SJSA1 (cell line): ENCODE measurements at places on chromosomes 4 and X. TPM values are rescaled to one million over a fixed set of nuclear protein-coding genes. Genes with fewer than 3 reads are reported as not detected.
A peak's percentile ranks its signal among the peaks of the same experiment; 100 is the strongest.

Gene SPATA18
- 0.11 TPM in 1 of 2 replicates, not detected in the other for total RNA-seq

Gene EXOSC9
- total RNA-seq, result 93.3 and 134 TPM in 2 replicates

Gene SOX3
- total RNA-seq, result not detected in 2 replicates

Gene NLGN4X
- 0.53 and 1.2 TPM in 2 replicates for total RNA-seq

Gene IRAK1
- total RNA-seq, result 70.7 and 81.3 TPM in 2 replicates

Gene SPARCL1
- not detected in 2 replicates for total RNA-seq

Gene GPR119
- total RNA-seq, result not detected in 2 replicates

DNA sequence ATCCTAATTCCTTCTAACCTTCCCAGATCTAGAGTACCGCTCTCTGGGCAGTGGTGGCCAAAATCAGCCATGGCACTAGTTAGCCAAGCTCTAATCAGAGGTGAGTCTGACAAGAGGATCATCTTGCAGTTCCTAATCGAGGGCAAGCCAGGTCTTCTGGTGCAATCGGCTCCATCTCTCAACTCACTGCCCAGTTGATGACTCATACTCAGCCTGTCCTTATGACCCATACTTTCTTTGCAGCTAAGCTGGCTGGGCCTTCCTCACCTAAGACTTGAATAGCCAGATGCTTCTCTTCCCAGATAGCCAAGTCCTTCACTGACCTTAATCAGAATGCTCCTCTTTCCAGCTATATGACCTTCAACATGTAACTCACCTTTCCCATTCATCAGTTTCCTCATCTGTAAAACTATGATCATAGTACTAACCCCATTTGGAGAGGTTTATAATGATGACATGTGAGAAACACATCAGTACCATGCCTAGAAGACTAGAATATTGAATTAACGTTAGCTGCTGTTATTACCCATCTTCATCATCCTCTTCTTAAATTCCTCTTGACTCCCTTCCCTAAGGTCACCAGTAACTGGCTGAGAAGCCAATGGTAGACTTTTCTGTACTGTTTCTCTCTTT, 57.1 kb downstream of the RELL1 start:
- H3K4me3 ChIP-seq, result no peak overlapping the region
- no peaks in the 10 kb centered on the region for H3K27me3 ChIP-seq
- H3K36me3 ChIP-seq, result peaks cover 4% of the 10 kb centered on the region
- no peak overlapping the region for H3K27ac ChIP-seq

DNA sequence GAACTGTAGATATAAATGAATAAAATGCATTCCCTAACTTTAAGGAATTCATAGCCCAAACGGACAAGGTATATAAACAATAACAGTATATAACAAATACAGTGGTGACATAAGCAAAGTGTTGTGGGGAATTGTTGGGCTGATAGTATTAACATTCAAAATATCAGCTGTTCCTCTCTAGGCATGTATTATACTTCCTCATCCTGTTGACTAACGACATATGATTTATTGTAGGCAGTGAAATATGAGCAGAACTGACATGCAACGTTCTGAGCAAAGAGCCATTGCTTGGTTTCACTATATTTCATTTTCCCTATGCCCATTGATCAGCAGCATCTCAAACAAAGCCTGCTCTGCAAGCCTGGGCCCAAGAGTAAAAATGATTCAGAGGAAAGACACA, 143.9 kb downstream of the PTCHD1 start:
- no peak overlapping the region for H3K4me3 ChIP-seq
- H3K27ac ChIP-seq, result no peak overlapping the region
- H3K4me1 ChIP-seq, result no peaks in the 10 kb centered on the region
- no peaks in the 10 kb centered on the region for H3K36me3 ChIP-seq

DNA sequence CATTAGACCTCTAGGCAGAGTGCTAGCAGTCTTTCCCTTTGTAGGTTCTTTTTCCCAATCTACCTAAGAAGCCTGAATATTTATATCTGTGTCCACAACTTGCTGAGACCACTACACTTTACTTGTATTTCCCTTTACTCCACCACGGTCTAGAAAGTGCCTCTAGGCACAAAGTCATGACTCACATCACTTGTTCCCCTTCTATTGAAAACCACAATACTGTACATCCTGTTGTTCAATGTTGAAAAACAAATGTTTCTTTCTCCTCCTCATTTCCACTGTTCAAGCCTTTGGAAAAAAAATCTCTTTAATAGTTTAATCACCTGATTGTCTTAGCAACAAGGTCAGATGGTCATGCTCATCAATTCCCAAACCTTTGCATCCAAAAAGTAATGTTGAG, 326.7 kb downstream of the GUCY2F start:
- H3K4me1 ChIP-seq, result no peaks in the 10 kb centered on the region
- H3K27me3 ChIP-seq, result no peaks in the 10 kb centered on the region
- H3K27ac ChIP-seq, result no peak overlapping the region
- DNase-seq, result no peak
- H3K4me3 ChIP-seq, result no peak overlapping the region

DNA sequence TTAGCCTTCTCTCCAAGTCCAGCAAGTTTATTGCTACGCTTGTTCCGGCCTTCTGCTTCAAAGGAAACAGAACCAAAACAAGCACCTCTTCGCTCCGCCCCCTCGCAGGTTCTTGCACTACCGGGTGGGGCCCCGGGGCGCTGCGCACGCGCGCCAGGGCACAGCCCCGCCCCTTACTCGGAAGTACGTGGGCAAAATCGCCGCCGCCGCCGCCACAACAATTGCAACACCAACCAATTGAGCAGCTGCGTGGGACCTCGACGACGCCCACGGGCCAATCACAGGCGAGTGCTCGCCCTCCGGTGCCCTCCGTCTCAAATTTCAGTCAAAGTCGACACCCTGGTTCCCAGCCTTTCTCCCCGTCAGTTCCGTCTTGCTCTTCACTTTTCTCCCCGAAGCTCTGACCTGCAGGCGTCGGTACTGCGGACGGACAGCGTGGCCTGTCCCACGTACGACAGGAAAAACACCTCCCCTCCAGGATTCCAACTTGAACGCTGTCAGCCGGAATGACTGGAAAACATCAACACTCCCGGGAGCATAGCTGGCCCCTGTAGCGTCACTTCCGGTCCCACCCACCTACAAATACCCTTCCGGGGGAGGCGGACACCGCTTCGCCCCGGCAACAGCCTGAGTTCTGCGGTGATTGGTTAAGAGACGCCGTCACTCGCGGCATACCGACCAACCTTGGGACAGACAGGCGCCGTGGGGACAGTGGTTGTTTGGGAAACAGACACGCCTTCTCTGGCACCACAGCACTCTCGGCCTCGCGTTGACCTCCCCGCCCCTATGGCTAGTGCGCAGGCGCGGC, 624 bp upstream of the OTUD5 start:
- DNase-seq, result peak; percentile 96
- H3K4me3 ChIP-seq, result peak overlapping the region; percentile 57
- no peaks in the 10 kb centered on the region for H3K27me3 ChIP-seq
- peaks cover 5% of the 10 kb centered on the region for H3K4me1 ChIP-seq
- peak overlapping the region; percentile 98 for H3K27ac ChIP-seq

DNA sequence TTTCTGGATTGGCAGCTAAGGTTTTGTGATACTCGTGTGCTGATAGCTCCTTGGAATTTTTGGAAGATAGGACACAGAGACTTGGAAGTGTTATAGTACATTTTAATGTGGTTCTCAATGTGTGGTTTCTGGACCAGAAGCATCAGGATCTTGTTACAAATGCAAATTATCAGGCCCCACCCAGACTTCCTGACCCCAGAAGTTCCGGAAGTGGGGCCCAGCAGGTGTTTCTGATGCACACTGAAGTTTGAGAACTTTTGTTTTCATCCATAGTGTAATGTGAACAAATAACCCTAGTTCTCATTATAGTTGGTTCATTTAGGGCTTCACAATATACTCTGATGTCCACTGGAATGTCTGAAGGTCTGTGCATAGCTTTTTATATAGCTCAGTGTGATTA, 49.6 kb downstream of the LAMP2 start:
- no peaks in the 10 kb centered on the region for H3K36me3 ChIP-seq
- no peak overlapping the region for H3K4me3 ChIP-seq
- no peaks in the 10 kb centered on the region for H3K4me1 ChIP-seq
- no peak for DNase-seq
- no peaks in the 10 kb centered on the region for H3K27me3 ChIP-seq
- H3K27ac ChIP-seq, result no peak overlapping the region

- no peaks in the 10 kb centered on the region for H3K4me1 ChIP-seq
- no peak for DNase-seq
- H3K27ac ChIP-seq, result no peak overlapping the region
- no peaks in the 10 kb centered on the region for H3K27me3 ChIP-seq
Measured at GRCh38 chr4:148052448-148052847, 320.6 kb downstream of the ARHGAP10 start.

DNA sequence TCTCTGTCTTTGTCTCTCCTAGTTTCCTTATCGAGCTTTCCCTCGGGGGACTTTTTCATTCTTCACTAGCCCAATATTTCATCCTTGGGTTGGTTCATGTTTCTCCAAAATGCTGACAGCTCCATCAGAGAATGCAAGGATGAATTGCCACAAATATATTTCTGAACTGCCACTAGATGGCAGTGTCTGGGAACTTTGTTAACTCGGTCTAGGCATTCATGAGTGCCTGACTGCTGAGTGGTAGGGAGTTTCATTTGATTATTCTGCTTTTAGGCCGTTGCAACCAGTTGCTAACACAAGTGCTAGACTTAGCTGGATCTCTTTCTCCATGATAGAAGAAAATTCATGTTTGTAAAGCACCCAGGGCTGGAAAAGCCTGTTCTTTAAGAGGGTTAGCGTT, 73.5 kb upstream of the RAP2C start:
- H3K4me3 ChIP-seq, result no peak overlapping the region
- H3K4me1 ChIP-seq, result no peaks in the 10 kb centered on the region
- H3K27ac ChIP-seq, result no peak overlapping the region
- H3K27me3 ChIP-seq, result no peaks in the 10 kb centered on the region
- H3K36me3 ChIP-seq, result no peaks in the 10 kb centered on the region

- H3K4me3 ChIP-seq, result no peak overlapping the region
- DNase-seq, result peak; percentile 43
- H3K27ac ChIP-seq, result peak overlapping the region; percentile 77
- H3K36me3 ChIP-seq, result no peaks in the 10 kb centered on the region
- H3K27me3 ChIP-seq, result no peaks in the 10 kb centered on the region
Measured at GRCh38 chr4:78534286-78534955, 17.1 kb upstream of the ANXA3 start.

GRCh38 chrX:87397103-87397886, 120.3 kb upstream of the KLHL4 start:
- no peak overlapping the region for H3K4me3 ChIP-seq
- no peak overlapping the region for H3K27ac ChIP-seq
- no peak for DNase-seq
- no peaks in the 10 kb centered on the region for H3K4me1 ChIP-seq
- no peaks in the 10 kb centered on the region for H3K36me3 ChIP-seq
- no peaks in the 10 kb centered on the region for H3K27me3 ChIP-seq

GRCh38 chrX:139020801-139021200, 309.3 kb upstream of the FGF13 start:
- no peak for DNase-seq
- H3K27ac ChIP-seq, result no peak overlapping the region
- no peaks in the 10 kb centered on the region for H3K4me1 ChIP-seq
- H3K36me3 ChIP-seq, result no peaks in the 10 kb centered on the region

DNA sequence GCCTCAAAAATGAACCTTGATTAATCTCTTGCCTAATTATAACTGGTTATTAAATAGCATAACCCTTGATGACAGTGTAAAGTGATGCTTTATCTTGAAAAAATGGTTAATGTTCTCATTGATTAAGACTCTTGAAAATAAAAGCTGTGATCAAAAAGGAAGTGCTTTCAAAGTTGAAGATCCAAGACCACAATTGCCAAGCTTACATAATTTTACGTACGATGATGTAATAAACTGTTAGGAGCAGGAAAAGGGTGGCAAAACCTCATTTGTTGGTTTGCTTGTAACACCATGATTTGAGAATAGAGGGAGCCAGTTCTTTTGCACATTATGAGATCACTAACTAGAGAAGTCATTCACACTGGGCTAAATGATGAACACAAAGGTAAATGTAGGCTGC, 322.2 kb downstream of the ADGRL3 start:
- no peak for DNase-seq
- H3K4me3 ChIP-seq, result no peak overlapping the region
- no peaks in the 10 kb centered on the region for H3K27me3 ChIP-seq
- H3K36me3 ChIP-seq, result no peaks in the 10 kb centered on the region
- H3K27ac ChIP-seq, result no peak overlapping the region
- H3K4me1 ChIP-seq, result no peaks in the 10 kb centered on the region

DNA sequence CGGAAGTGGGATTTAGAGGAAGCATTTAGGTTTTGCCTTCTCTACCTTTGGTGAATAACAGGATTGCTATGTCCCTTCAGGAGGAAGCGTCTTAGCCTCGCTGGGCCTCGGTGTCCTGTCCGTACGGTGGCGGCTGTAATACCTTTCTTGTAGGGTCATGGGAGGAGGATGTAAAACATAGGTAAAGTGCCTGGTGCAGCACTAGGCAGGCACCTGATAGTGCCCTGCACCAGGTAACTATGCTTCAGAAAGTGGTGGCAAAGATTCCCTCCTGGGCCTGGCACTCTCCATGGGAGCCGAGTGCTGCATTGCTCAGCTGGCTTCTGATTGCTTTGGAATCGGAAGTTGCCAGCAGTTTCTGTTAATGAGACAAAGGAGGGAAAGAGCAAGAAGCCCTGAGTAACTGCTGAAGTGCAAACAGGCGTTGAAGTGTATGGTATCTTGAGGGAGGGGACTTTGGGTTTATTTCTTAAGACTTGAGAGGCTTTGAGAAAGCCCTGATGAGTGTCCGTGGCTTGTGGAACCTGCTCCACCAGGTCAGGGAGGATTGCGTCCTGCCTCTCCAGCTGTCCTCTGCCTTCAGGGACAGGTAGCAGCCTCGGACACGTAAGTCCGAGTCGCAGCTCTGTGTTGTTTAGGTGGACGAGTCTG, 45.8 kb downstream of the TBC1D14 start:
- H3K27ac ChIP-seq, result no peak overlapping the region
- no peak for DNase-seq
- H3K27me3 ChIP-seq, result no peaks in the 10 kb centered on the region
- H3K4me3 ChIP-seq, result no peak overlapping the region
- no peaks in the 10 kb centered on the region for H3K36me3 ChIP-seq
- no peaks in the 10 kb centered on the region for H3K4me1 ChIP-seq

DNA sequence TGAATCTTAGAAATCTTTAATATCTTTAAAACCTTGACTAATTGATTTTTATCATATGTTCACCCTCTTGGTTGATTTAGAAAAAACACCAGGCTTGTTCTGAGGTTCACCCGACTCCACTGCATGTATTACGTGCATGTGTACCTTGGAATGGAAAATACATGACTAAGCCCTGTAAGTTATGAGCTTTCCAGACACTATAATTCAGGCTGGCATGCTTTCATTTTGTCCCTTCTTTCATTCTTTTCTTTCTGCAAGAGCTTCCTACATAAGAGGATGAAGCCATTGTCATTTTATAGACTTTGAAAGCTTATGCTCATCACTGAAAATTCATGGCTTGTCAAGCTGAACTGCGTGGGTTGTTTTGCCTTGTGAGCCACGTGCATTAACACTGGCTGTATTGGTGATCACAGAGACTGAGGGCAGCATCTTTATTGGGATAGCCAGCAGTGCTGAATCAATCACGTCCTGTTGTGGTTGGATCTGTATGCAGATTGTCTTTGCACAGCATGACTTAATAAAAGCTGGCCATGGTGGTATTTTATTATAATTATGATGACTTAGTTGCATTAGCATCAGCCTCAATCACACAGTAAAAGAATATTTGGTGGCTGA, 141.9 kb downstream of the SLIT2 start:
- H3K4me1 ChIP-seq, result no peaks in the 10 kb centered on the region
- no peak for DNase-seq
- H3K4me3 ChIP-seq, result no peak overlapping the region
- H3K27ac ChIP-seq, result no peak overlapping the region
- H3K27me3 ChIP-seq, result no peaks in the 10 kb centered on the region; the same call in 1 of the 2 replicates

- no peaks in the 10 kb centered on the region; the same call in 1 of the 2 replicates for H3K4me1 ChIP-seq
- no peak for DNase-seq
- H3K4me3 ChIP-seq, result no peak overlapping the region
- no peaks in the 10 kb centered on the region for H3K27me3 ChIP-seq
- H3K27ac ChIP-seq, result no peak overlapping the region
Measured at GRCh38 chr4:40916880-40917279, 167.1 kb downstream of the NSUN7 start.
